ENCODE measurements at places on chromosomes 16 and 17. TPM values are rescaled to one million over a fixed set of nuclear protein-coding genes. Genes with fewer than 3 reads are reported as not detected.
A peak's percentile ranks its signal among the peaks of the same experiment; 100 is the strongest.

- no peak for DNase-seq
Observed at GRCh38 chr16:87806641-87807546, 41.1 kb upstream of the KLHDC4 start.

DNA sequence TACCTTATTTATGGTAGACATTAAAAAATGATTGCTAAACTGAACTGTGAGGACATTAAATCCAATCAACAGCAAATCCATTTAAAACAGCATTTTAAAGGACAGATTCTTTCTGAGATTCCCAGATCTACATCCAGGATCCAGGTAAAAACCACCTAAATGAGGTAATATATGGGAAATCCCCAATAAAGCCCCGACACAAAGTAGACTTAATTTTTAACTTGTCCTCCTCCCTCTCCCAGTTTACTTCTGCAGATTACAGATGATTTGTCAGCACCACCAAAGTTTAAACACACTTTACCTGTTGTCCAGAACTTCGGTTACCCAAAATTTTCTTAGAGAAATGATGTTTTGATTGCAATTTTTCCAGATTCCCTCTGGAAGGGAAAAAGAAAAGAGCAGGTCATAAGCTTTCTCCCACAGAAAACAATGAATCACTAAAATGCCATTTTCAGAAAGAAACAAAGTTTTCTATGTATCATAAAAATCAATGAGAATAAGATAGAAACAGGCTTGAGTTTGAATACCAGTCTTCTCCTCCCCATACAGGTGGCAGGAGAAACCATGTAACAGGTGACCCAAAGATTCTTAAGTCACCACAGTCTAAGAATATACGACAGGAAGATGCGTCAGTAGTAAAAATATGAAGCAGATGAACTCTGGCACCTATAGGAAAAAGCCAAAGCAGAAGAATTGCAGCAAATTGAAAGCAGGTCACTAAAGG is 22.8 kb downstream of the GJC1 start:
- DNase-seq, result no peak

DNA sequence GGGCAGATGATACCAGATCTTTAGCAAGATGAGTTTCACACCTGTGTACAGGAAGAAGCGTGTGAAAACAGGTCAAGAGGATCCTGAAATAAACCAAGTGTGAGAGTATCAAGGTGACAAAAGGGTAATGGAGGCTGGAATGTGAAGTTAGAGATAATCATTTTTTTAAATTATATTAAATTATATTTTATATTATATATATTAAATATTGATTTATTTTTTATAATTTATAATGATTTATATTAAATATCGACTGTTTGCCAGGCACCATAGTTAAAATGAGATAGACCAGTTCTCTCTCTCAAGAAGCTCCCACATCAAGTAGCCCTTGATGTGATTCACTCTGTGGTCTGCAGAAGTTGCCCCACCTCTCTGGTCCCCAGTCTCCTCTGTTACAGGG is 360.2 kb upstream of the HSBP1 start:
- no peak for DNase-seq

RNF166 gene
- 19.0 TPM for total RNA-seq

DNA sequence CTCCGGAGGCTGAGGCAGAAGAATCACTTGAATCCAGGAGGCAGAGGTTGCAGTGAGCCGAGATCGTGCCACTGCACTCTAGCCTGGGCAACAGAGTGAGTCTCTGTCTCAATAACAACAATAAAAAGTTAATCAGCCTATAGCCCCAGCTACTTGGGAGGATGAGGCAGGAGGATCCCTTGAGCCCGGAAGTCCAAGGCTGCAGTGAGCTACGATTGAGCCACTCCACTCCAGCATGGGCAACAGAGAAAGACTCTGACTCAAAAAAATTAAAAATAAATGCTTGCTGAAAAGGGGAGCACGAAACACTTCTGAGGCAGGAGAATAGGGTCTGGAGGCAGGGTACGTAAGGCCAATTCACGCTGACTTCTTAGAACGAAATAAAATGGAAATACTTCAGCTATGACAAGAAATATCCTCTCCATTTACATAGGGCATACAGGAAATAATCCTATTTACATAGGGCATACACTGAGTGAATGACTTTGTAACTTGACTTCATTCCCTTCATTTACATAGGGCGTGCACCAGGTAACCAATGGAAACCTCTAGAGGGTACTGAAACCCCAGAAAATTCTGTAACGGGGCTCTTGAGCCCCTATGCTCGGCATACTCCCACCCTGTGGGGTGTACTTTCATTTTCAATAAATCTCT is 3.2 kb upstream of the PRPSAP1 start:
- DNase-seq, result no peak

VAT1L gene
- total RNA-seq, result 0.33 TPM

SP6 gene
- 0.48 TPM for total RNA-seq

CLEC18A gene
- total RNA-seq, result not detected

DNA sequence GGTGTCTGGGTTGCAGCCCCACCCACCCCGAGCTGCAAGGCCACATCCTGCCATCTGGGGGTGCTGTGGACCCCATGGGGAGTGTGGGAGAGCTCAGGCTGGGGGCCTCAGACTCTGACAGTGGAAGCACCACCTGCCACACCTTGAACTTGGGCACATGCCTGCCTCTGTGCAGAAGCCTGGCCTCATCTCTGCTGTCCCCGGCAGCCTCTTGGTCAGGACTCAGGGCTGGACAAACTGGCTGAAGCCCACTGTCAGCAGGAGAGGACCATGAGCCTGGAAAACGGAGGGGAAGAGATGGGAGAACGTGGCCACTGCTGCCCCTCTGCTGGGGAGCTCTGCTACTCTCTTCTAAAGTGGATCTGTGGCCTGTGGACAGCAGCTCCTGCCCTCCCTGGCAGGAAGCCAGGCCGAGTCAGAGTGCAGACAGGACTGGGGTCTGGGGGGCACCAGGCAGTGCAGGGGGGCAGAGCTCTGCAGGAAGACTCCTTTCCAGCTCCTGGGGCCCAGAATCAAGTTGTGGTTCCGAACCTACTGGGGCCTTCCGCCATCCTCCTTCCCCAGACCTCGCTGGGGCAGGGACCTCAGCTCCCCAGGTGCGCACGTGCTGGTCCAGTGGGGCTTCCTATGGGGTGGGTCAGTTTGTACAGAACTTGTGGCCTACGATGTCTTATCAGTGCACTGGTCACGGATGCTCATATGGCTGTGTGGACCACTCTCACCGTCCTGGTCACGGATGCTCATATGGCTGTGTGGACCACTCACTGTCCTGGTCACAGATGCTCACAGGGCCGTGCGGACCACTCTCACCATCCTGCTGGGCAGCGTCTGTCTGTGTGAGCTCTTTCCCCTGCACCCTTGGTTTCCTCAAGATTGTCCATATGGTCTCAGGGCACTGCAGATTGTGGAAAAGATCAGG is 207.7 kb downstream of the LAT start:
- peak; percentile 69 for DNase-seq

SALL1 gene
- total RNA-seq, result not detected

GRCh38 chr17:14152721-14153120 is 83.4 kb downstream of the COX10 start:
- DNase-seq, result no peak

SLC5A11 gene
- not detected for total RNA-seq

- DNase-seq, result no peak
Observed at GRCh38 chr17:61662186-61662585, 71.2 kb upstream of the NACA2 start.

DNA sequence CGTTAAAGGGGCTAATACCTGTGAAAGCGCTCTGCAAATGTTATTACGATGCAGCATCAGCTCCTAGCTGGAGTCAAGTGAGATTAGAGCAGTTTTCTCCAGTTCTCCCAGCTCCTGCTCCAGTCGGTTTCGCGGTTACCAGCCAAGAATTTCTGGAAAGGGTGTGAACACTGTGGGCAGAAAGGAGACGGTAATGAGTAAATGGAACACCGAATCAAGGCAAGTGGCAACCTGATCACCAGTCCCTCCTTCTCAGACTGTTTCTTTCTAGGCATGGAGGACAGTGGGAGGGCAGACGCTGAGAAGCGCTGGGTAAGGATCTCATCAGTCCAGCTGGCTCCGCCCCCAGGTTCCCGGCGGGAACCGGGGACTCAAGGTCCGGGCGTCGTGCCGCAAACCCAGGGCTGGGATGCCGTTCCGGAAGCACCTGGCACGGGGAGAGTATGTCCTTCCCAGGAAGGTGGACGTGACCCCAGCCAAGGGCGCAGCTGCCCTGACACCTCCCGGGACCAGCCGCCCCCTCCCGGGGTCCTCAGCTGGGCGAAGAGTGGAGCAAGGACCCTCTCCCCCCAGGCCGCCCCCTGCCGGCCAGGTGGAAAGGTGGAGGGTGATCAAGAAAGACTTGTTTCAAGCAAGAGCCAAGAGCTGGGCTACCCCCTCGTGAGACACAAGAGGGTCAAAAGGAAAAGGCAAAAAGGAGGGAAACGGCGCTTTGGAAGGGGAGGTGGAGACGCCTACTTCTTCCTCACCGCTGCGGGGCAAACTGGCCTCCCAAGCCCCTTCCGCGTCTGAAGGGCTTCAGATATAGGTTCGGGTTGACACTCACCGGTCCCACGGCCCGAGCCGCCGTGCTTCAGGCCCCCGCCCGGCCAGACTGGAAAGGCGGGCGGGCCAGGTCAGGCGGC is 481 bp downstream of the MYO19 start:
- peak; percentile 86 for DNase-seq

SNF8 gene
- total RNA-seq, result 80.3 TPM

DNA sequence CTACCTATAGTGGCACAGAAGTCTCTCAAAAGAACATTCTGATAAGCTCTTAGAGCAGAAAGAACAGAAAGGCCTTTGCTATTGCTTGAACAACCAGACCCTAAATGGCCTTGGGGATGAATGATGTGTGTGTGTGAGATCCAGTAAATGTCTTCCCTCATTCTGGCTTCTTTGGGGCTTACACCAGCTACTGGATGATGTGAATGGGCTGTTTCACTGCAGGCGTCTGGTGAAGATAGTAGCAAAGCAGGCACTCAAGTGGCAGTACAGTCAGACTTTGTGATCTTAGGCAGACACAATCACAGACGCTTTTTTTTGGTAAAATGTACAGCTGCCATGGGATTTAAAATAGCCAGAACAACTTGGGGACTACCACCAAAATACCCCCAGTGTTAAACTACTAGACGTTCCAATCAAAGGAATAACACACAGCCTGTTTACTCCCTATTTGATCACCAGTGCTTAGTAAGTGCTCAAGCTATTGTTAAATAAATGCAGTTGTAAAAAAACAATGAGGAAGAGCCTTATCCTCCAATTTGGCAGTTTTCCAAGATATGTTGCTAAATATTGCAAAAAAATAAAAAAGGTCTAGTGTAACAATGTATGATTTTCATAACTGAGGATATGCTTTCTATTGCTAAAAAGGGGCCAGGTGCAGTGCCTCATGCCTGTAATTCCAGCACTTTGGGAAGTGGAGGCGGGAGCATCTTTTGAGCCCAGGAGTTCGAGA is 17.9 kb downstream of the NDUFAB1 start:
- no peak for DNase-seq

METTL23 gene
- total RNA-seq, result 25.6 TPM

TAC4 gene
- not detected for total RNA-seq

DNA sequence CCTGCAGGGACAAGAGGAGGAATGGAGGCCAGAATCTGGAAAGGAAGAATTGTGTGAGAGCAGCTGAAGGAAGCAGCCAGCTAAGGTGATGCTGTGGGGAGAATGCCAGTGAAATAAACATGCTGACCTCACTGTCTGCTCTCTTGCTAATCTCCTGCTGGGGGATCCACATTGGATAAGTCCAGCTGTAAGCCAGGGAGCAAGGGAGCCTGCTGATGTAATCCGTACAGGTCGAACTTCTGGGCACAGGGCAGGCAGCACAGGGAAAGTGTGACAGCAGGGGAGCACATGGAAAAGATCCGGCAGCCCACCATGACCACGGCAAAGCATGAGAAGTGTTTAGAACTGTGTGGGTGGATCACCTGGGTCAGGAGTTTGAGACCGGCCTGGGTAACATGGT is 7.5 kb upstream of the XPO6 start:
- DNase-seq, result no peak

GRCh38 chr17:3501344-3501743 is 25.5 kb downstream of the ASPA start:
- no peak for DNase-seq

MT2A gene
- 643 TPM for total RNA-seq
